ENCODE measurements at places on chromosomes 11 and 22. TPM values are rescaled to one million over a fixed set of nuclear protein-coding genes. Genes with fewer than 3 reads are reported as not detected.

The P2RX6 gene
- 0.49 TPM for total RNA-seq

The MADD gene
- 67.9 TPM for total RNA-seq

The OR4C3 gene
- total RNA-seq, result not detected

The VSIG10L2 gene
- total RNA-seq, result not detected

The B4GALNT4 gene
- total RNA-seq, result 67.6 TPM

The BAD gene
- 35.9 TPM for total RNA-seq

The JAML gene
- 0.74 TPM for total RNA-seq

The TEAD1 gene
- 22.1 TPM for total RNA-seq

The PTS gene
- total RNA-seq, result 24.1 TPM
